ENCODE measurements at places on chromosomes 12 and 14.
A peak's percentile ranks its signal among the peaks of the same experiment; 100 is the strongest.

GRCh38 chr12:86647800-86648199, 391.6 kb upstream of the MGAT4C start:
- no peak for DNase-seq

- no peak for DNase-seq
Measured at GRCh38 chr12:16198884-16199283, 78.6 kb downstream of the SLC15A5 start.

- DNase-seq: no peak
Measured at GRCh38 chr14:90836692-90837063, 20.4 kb upstream of the TTC7B start.

DNA sequence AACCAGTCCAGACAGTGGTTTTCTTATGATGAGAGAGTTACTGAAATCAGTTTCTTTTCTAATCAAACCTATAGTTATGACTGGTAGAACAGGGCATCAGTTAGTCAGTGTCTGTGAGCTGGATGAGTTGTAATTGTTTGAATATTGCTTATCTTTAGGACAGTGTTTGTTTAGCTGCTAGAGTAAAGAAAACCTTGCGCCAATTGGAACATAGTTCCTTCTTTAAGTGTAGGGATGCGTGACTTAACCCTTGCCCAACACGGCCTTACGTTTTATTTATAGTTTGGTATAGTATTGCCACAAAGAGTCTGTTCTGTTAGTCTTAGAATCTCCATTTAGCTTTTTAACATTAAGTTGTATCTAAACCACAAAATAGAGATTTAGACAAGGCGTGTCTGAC, 572.6 kb downstream of the SLC16A7 start:
- DNase-seq: no peak

DNA sequence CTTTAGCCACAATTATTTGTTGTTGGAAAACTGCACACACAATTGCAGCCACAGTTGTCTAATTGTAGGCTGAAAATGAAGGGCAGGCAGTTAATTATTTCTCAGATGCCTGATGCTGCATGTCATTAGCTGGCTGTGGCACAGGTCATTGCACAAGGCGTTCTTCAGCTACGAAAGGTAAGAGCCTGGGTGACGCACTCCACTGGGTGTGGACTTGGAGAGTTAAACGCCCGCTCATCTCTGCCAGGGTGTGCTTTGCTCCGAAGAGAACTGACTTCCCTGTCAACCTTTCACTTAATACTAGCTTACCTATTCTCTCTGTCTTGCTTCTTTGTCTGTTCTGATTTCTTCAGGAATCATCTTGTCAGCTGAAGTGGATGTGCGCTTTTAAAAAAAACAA, 91.4 kb upstream of the CPM start:
- no peak for DNase-seq

DNA sequence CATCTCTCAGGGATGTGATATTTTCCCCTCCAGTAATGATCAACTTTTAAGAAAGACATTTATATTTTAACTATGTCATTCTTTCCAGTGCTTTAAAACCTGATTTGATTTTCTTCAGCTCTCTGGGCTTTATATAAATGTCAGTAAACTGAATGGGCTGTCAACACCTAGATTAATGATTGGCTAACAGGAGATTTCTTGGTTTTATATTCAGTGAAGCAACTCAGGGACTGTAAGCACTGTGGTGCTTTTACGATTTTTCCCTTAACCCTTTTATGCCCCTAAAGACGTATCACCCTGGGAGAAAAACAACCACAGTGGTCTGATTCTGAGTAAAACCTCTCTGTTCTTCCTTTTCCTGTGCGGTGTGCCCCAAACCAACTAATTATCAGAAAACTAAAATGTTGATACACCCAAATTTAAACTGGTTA, 38.0 kb downstream of the PTGER2 start:
- DNase-seq: no peak

DNA sequence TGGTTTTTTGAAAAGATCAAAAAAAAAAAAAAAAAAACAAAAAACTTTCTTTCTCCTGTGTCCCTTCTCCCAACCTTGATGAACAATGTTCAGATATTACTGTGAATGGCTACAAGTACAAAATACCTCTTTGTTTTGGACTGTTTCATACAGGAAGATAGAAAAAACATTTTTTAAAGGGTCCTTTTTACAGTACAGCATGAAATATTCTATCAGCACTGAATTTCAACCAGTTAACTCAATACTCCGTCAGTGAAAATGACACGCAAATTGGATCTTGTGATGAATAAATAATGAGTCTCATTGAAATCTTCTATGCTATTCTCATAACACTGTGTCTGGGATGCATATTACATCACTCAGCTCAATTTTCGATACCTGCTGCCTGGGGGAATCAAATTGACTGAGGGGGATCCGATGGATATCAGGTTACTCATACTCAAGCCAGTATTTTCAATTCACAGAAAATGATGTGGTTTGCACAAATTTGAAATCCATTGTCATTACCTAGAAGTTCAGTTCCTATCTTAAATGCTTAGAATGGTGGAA, 179.6 kb downstream of the TMTC2 start:
- DNase-seq: no peak

- DNase-seq: no peak
Measured at GRCh38 chr14:55500219-55500701, 59.8 kb upstream of the TBPL2 start.

GRCh38 chr14:95515596-95516552, 576 bp downstream of the SYNE3 start:
- DNase-seq: peak; percentile 87

GRCh38 chr12:100913872-100914592, 119.5 kb downstream of the ANO4 start:
- no peak for DNase-seq

- no peak for DNase-seq
Measured at GRCh38 chr14:98816195-98816594, 455.8 kb downstream of the BCL11B start.
